Type B pancreatic cell (in vitro differentiated cells): ENCODE measurements at places on chromosomes 4 and X.
A peak's percentile ranks its signal among the peaks of the same experiment; 100 is the strongest.

- DNase-seq: no peak
Observed at GRCh38 chr4:156293657-156294297, 340.1 kb upstream of the CTSO start.

- no peak for DNase-seq
Observed at GRCh38 chrX:13327666-13328065, 7.8 kb upstream of the ATXN3L start.

GRCh38 chrX:10990418-10990817 lies 120.7 kb upstream of the HCCS start:
- no peak for DNase-seq

DNA sequence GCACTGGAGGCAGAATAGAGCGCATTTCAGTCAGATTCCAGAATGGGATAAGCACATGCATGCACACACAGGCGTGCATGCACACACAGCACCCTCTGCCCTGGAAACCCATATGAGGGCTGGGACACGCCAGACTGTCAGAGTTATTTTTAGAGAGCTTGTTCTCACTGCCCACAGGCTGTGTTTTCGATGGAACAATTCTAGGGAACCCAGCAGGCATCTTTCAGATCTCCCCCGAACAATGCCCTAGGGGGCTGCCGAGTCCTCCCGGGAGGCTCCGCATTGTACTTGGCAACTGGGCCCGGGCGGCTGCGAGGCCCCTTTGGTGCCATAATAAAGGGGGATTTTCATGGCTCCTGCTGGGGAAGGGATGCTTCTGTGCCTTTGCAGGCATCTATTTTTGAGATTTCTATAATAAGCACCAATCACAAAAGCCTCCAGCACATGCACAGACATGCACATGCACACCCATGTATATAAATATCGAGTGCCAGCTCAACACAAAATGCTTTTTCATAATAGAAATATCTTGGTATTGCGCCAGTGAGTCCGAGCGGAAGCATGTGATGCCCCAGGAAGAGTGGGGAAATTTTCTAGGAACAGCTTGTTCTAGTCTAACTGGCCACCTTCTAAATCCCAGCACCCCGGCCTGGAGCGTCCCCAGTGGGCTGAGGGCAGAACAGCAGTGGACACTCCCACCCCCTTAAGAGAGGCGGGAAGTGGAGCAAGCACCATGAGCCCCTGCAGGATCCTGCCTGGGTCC lies 88.5 kb downstream of the PHKA2 start:
- DNase-seq: no peak

DNA sequence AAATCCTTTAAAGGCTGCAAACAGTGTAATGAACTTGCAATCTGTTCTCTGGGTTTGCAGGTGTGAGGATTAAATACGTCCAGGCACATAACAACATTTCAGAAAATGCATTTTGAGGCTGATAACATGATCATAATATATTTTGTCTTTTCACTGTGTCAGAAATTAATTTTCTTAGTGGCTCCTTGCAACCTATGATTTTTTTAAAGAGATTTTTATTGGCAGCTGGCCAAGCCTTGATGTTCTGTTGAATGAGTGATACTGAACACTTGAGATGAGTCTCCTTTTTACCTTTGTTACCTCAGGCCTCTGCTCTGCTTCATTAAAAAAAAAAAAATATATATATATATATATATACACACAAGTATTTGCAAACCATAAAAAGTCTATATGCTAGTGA lies 68.2 kb upstream of the TENM3 start:
- no peak for DNase-seq

GRCh38 chrX:31506360-31506759 lies 434.5 kb upstream of the FTHL17 start:
- DNase-seq: no peak

DNA sequence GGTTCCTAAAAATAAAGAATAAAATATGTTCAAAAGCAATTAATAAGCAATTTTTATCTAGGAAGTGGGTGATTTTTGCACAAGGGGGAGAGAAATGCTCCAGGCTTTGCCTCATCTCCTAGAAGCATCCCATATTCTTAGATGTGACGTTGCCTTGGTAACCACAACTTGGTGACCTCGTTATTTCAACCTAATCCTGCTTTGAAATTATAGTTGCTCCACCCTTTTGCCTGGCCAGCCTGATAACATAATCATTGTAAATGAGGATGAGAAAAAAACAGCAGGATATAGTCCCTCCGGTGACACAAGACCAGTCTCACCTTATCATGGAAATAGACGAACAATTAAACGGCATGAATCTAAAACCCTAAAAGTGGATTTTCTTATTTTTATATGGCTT lies 194.4 kb downstream of the QDPR start:
- DNase-seq: no peak

DNA sequence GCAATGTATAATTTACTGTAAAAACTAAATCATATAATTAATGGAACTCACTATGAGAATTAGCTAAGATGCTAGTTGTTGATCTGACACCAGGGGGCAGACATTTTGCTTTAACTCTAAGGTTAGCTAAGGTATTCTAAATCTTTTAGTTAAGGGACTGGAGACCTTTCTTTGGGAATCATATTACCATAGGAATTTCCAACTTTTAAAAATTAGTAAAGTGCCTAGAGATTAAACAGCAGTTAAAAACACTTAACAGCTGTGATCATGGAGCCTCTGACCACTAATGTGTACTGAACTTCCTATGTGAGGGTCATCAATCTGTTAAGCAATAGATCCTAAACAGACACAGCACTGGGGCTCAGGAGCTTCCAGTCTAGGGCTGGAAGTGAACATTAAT lies 226.6 kb downstream of the NSUN7 start:
- no peak for DNase-seq

GRCh38 chr4:57866468-57867171 lies 756.4 kb upstream of the IGFBP7 start:
- DNase-seq: no peak

- peak; percentile 88 for DNase-seq
Observed at GRCh38 chrX:53433651-53434639, at the start of gene HSD17B10. TSS of gene HSD17B10 (minus strand) at chrX:53434370. CDS start at chrX:53434345, 25 bp downstream.

DNA sequence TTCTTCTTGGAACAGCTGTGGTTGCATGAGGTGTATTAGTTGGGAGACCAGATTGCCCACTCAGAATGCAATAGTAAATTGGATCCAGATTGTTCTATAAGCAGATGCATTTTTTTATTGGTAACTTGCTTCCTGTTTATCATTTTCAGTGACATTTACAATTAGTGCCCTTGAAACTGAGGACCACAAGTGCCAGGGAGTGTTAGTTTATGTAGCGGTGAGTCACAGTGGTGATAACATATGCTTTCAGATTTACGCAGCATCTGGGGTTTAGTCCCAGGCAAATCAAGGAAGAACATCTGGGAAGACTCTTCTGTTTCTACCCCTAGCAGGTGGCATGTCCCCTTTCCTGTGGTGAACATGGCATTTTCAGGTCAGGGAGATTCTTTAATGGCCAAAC lies 24.1 kb downstream of the FRMPD4 start:
- no peak for DNase-seq

- DNase-seq: no peak
Observed at GRCh38 chr4:38455092-38455862, 208.7 kb upstream of the KLF3 start.
